Stimulated activated naive CD8-positive, alpha-beta T cell treated with anti-CD3 and anti-CD28 coated beads, Interleukin-15, Interleukin-2, amounts not matched to agents 100 U/mL and 50 U/mL, for 24 hours (primary cell): ENCODE measurements at places on chromosomes 11 and 22.

- peak; percentile 79 for DNase-seq
These were observed 12.6 kb upstream of the NECTIN1 start for GRCh38 chr11:119741369-119742262.

GRCh38 chr11:119578521-119579191, 150.3 kb downstream of the NECTIN1 start:
- no peak for DNase-seq

GRCh38 chr11:46353698-46354097, 6.4 kb downstream of the DGKZ start:
- DNase-seq: peak; percentile 78

DNA sequence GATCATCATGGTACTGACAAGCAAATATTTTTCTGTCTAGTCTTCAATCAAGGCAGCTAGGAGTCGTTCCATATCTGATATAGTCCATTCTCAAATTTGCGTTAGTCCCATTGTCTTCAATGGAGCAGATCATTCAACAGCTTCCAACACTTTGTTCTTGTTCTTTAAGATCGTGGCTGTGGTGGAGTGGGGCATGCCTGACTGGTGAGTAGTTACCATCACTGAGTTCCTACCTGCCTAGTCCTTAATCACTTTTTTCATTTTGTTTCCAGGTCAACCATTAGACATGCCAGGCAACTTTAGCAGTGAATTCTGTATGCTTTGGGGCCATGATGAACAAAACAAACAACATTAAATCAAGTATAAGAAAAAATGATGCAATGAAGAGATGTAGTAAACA, 693.1 kb upstream of the KIRREL3 start:
- no peak for DNase-seq

- no peak for DNase-seq
These were observed 62.5 kb downstream of the MACROD1 start for GRCh38 chr11:64103277-64103985.
